Stimulated activated CD4-positive, alpha-beta T cell treated with anti-CD3 and anti-CD28 coated beads, Interleukin-1b, Interleukin-23, amount 100 ng/mL, for 4 hours (primary cell): ENCODE measurements at places on chromosomes 16 and 17.

GRCh38 chr17:63075969-63076368 is 109.9 kb downstream of the TANC2 start:
- no peak for DNase-seq

- no peak for DNase-seq
Measured at GRCh38 chr16:54284931-54285413, 1.6 kb downstream of the IRX3 start.

DNA sequence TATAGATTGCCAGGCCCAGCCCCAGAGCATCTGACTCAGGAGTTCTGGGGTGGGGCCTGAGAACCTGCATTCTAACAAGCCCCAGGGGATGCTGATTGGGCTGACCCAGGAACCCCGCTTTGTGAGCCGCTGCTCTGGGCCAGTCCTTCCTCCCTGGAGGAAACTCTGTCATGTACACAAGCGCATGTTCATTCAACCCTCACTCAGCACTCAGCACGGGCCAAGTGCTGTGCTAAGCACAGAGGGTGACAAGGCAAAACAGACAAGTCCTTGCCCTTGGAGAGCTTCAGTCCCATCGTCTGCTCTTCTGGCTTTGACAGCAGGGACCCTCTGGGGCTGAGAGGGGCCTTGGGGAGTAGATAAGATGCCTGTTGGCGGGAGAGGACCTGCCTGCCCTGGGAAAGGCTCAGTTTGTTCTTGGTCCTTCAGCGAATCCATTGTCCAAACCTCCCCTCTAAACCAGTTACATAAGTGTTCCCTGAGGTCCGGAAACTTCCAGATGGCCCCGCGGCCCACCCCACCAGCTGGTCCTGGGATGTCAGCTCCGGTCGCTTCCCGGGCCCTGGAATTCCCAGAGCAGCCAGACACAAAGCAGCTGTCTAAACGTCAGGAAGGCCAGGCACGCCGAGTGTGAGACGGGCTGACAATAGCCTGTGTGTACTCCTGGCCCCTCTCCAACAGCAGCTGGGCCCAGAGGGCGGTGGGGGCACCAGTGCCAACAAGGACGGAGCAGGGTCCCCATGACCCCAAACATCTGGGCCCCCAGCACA is 88.8 kb downstream of the ZDHHC7 start:
- no peak for DNase-seq

GRCh38 chr17:351449-351738 is 1.2 kb downstream of the RPH3AL start:
- no peak for DNase-seq

- DNase-seq: no peak
Measured at GRCh38 chr17:78819806-78820792, 20.5 kb downstream of the USP36 start.

DNA sequence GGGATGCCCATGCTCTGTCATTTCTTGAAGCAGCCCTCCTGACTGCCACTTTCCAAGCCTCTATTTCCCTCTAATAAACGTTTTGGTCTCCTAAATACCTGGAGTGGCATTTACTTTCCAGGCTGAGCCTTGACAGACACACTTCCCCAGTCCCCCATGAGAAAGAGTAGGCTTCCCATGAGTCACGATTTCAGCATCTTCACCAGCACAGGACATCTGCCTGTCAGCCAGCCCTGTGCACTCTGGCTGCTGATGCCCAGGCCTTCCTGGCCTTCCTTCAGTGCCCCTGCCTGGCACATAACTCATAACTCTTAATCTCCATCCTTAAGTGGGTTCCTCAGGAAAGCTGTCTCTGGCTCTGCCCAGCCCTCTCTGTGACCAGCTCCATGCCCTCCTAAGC is 30.8 kb upstream of the GAS7 start:
- DNase-seq: no peak

DNA sequence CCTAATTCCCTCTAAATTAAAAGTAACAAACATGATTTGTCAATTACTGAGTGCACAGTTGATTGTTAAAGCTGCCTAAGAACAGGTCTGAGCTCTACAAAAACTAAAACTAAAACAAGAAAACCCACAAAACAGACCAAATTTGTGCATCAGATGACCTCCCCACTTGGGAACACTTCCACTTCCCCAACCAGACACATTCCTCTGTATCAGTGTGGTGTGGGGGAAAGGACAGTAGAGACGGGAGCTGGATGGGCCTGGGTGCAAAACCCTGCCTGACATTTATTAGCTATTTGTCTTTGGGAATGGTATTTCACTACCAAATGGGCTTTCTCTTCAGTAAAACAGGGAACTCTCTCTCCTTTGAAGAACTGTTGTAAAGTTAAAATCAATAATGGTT is 29.8 kb downstream of the STAT3 start:
- DNase-seq: no peak

- DNase-seq: no peak
Measured at GRCh38 chr16:88489163-88489741, 36.2 kb downstream of the ZFPM1 start.

- DNase-seq: no peak
Measured at GRCh38 chr17:68705714-68706076, 104.5 kb upstream of the FAM20A start.

GRCh38 chr17:38569701-38570512 is 35.8 kb downstream of the SRCIN1 start:
- no peak for DNase-seq

DNA sequence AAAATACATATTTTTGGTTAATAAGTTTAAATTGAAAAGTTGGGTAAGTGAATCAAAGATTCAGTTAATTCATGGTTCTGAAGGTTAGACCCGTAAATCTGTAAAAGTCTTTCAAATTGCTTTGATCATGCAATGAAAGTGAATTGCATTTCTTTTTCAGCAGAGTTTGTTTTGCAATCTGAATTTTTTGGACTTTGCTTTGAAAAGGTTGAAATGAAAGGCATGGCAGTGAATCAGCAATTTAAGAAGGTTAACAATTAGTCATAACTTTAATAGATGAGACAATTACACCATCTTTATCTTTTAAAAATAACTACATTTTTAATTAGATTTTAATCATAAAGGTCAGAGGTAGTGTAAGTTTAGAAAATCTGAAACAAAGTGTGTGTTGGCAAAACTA is 310.9 kb upstream of the KCNJ16 start:
- DNase-seq: no peak

DNA sequence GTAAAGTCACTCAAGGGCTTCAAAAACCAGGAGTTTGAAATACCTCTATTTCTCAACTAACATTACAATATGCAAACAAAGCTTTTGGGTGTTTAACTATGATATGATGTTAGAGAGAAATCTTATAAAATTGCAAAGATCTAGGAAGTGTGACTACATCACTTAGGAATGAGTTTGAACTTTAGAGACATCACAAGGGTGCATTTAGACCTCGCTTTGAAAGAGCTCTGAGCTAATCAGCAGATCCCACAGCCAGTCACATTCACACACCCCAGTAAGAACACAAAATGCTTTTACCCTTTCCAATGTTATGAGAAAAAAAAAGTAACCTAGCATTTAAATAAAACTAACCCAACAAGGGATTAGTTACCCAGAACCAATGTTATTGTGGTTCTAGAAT is 45.2 kb downstream of the HYDIN start:
- DNase-seq: no peak

- DNase-seq: peak; percentile 32
Measured at GRCh38 chr17:18257982-18258355, 569 bp downstream of the FLII start.

DNA sequence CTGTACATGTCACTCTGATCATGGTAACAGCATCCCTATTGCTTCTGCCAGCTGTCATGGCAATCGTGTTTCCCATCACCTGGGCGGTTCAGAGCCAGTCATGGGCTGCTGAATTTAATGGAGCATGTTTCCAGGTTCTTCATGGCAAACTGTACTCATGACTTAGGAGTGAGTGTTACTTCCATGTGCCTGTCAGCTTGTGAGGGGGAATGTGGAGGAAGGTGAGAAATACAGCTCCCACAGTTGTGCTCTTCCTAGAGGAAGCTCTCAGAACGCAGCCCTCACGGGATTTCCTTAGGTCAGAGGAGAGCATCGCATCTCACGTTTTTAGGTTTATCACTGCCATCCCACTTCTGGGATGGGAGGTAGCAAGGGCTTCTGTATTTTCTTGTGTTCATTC is 28.0 kb upstream of the ARHGAP23 start:
- no peak for DNase-seq

DNA sequence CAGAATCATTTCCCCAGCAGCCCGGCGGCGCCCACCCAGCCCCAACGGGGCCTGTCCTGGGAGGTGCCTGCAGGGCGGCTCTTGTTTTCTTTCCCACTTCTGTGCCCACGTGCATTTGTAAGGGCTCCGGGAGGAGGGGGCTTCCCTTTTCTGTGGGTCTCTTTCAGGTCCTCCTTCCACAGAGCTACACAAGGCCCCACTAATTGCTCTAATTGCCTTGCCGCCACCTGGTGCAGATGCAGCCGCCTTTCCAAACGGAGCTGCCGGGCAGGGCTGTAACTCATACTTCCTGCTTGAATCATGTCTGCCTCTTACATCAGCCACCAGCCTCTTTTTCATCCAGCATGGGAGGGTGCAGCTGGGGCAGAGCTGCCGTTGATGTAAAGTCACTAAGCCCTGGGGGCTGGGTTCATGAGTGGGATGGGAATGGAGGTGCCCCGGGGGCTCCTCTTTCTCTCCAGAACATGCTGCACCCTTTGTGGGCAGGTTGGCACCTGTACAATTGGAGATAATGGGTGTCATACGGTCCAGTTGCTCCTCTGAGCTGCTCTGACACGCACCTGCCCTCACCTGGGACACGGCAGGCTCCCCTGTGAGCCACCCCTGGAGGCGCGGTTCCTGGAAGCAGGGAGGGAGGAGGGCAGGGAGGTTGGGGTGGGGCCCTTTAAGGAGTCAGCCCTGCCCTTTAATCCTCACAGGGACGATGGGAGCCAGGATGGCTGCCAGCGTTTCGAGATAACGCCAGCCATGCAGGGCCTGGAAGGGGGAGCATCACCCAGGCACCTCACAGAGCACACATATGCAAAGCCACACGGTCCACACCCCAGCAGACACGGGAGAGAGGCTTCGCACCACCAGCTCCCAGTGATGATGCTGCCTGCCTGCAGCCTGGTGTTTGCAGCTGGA is 41.1 kb upstream of the KLHDC4 start:
- peak; percentile 53 for DNase-seq

DNA sequence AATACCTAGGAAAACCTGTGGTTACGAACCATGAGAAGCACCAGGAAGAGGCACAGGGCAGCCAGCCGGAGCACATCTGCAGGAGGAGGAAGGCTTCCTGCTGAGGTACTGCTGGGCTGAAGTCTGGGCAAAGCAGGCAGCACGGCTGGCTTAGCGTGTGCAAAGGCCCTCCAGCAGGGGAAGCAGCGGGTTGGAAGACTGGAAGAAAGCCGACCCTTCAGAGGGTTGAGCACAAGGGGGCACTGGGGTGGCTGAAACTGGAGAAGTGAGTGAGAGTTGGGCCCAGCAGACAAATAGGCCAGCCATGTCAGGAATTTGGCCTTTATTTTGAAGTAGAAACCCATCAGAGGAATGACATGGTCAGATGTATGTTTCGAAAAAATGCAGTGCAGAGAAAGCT is 12.1 kb upstream of the HSD3B7 start:
- DNase-seq: no peak

GRCh38 chr16:76577003-76577402 is 299.8 kb downstream of the CNTNAP4 start:
- DNase-seq: no peak

DNA sequence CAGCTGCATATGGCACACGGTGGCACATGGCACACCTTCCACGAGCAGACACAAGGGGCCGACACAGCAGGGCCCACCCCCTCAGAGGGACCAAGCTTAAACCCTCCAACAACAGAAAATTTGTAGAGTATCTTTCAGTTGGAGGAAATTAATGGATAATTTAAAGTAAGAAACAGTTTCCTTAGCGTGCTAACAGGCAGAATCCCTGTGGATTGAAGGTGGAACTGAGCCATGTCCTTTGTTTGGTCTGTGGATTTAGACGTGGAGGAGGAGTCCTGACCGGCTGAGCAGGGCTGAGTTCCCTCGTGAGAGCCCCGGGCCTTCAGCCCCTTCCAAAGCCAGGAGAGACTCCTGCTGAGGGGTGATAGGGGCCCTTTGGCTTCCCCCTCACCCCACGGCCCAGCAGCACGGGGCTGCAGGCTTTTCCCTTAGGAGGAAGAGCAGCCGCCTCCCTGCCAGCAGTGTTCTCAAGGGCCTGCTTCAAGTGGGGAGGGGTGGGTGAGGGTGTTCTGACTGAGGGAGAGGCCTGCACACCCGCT is 1.4 kb upstream of the CYB561 start:
- DNase-seq: no peak

DNA sequence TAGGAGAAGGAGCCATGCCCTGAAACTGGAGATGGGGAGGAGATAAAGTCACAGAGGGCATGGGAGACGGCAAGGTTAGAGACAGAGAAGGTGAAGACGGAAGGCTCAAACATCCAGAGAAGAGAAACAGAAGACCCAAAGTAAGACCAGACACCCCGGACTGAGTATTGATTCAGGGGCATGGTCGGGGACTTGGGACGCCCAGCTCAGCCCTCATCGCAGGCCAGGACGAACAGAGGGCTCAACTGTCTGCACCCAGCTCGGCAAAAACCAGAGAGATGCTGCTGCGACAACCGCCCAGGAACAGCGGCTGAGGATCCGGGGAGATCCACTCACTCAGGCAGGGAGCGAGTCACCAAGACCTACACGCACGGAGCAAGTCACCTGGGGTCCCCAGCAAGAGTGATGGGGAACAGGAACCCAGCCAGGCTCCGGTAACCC is 999 bp downstream of the XYLT1 start:
- no peak for DNase-seq

DNA sequence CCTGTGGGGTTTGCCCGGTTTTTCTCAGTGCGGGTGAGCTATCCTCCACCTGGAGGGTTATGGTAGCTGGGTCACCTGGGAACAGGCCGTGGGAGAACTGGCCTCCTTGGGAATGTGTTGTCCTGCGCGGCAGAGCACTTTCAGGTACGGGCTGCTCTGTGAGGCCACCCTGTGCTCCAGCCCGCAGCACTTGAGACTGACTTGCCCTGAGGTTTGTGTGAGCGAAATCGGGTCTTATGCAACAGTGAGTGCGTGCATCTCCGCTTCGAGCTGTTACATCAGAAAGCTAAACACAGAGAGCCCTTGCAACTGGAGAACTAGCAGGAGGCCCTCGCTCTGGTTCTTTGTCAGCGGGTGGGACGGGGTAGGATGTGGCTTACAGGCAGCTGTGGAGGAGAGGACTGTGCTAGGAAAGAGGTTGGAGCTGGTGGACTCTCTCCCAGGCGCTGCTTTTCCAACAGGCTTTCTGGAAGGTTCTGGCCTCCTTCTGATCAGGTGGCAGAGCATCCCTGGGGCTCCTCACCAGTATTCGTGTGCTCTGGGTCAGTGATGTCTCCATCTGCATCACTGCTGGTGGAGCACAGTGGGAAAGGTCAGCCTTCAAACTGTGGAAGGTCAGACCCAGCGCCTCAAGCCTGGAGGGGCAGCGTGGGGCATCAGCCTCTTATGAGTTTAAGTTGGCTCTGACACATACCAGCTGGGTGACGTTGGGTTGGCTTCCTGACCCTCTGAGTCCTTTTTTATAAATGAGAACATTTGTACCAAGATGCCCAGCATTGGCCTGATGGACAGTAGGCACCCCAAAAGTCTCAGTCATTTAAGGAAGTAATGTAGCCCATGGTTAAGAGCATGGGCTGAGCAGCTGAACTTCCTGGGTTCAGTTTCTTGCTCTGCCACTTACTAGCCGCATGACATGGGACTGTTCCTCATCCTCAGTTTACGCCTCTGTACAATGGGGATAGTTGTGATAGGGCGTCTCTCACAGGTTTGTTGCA is 76.3 kb downstream of the KSR1 start:
- DNase-seq: no peak
